Activated T-cell treated with anti-CD3 and anti-CD28 coated beads for 1 hour (primary cell): ENCODE measurements at places on chromosomes 2 and 18.

- DNase-seq = peak; percentile 58
Measured at GRCh38 chr2:72137498-72138010, 10.1 kb downstream of the CYP26B1 start.

GRCh38 chr2:64461271-64462058 is 7.5 kb downstream of the LGALSL start:
- no peak for DNase-seq

DNA sequence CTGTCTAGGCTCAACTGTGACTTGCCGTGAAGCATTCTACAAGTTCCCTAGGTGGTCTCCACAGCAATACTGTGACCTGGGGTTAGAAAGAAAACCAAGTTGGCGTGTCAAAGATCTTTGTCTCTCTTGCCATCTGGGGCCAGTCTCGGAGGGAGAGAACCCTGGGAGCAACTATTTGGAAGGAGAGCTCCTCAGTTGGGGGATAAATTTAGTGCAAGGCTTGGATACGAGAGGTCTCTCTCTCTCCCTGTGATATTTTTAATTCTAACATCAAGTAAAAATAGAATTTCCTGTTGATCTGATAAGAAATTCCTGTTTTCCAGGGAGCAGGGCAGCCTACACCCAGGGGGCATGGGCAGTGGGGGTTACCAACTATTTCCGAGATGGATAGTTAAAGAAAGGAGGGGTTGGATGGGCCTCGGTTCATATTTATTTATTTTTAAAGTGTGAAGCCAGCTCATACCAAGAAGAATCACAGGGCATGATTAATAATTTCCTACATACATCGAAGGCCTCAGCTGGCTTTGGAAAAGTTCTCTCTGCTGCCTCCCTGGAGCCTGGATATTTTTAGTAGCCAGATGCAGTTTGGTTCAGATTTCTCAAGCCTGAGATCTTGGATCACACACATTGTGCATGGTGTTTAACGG is 62.8 kb downstream of the EHD3 start:
- no peak for DNase-seq

- no peak for DNase-seq
Measured at GRCh38 chr2:11807156-11808015, 61.0 kb downstream of the LPIN1 start.

DNA sequence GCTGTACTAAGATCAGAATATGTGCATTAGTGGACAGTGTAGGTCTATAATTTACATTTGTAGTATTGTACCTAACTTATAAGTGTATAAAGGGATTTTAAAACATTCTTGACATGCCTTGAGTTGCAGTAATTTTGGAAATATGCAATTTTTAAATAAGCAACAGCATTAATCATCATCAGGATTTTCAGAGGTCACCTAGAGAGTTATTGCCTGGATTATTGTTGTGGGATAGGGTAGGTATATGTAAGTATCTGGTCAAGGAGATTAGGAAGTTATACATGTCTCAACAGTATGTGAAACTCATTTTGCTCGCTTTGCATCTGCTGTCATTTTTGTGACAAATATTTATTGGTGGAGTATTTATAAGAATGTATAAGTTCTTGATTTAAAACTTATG is 184.2 kb downstream of the WDR7 start:
- DNase-seq = no peak

- DNase-seq = no peak
Measured at GRCh38 chr18:62710417-62710816, 4.9 kb upstream of the PHLPP1 start.

- no peak for DNase-seq
Measured at GRCh38 chr2:18614041-18614440, 24.7 kb upstream of the NT5C1B start.

DNA sequence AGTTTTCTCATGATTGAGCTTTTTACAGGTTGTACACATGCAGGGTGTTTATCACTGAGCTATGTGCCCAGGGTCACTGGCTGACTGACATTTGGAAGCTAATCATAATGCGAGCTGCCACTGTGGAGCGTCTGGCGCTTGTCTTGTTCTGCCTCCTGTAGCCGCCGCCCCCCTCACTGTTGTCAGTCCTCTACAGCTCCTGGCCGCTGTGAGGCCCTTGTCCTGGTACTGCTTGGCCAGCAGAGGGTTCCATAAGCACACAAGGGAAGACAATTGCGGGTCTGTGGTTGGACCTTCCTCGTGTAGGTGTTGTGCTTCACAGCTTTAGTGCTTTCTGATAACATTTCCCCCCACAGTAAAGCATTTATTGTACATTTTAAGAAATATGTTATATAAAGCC is 105.6 kb upstream of the LDLRAD4 start:
- DNase-seq = no peak

- DNase-seq = no peak
Measured at GRCh38 chr18:58194028-58194427, 150.0 kb downstream of the NEDD4L start.

DNA sequence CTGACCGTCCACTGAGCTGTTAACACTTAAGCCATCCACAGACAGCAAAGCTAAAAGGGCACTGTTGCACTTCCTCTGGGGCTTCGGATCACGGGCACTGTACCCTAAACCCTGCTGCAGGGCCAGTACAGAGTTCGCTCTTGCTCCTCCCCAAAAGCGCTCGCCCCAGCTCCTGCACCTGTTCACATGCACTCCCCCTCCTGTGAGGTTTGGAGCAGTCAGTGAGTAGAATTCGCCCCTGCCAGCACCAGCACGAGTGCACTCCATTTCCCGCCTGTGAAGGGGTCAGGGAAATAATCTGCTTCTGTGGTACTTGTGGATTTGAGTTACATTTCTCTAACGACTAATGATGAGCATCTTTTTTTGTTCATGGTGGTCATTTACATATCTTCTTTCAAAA is 158.8 kb downstream of the PTPRM start:
- no peak for DNase-seq

DNA sequence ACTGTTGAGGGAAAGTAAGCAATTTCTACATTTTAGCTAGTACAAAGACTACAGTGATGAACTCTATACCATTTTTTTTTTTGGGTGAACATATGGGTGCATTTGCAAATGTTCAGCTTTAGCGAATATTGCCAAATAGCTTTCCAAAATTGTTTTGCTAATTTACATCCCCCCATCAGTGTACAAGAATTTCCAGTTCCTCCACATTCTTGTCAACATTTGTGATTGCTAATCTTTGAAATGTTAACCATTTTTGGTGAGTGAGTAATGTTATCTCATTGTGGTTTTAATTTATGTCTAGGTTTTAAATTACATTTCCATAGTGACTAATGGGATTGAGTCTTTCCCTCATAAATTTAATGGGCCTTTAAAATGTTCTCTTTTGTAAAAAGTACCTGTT is 16.4 kb upstream of the CNRIP1 start:
- no peak for DNase-seq
